GM03348 (cell line): ENCODE measurements at places on chromosomes 7 and 10.
A peak's percentile ranks its signal among the peaks of the same experiment; 100 is the strongest.

DNA sequence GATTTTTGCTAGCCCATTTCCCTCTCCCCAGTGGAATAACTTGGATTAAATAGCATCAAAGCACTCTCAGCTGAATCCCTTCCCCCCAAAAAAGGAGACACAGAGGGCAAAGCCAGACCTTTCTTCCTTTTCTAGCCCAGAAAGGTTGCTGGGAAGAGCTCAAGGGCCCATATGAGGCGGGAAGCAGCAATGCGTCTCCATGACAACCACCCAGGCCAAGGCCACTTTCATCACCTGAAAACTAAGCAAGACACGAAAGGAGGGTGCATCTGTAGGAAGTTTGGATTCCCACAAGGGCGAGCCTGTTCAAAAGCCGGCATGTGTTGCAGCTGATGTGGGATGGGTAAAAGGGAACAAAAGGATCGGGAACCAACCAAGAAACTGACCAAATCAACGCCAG lies 229.1 kb downstream of the PLXNA4 start:
- no peak for DNase-seq

DNA sequence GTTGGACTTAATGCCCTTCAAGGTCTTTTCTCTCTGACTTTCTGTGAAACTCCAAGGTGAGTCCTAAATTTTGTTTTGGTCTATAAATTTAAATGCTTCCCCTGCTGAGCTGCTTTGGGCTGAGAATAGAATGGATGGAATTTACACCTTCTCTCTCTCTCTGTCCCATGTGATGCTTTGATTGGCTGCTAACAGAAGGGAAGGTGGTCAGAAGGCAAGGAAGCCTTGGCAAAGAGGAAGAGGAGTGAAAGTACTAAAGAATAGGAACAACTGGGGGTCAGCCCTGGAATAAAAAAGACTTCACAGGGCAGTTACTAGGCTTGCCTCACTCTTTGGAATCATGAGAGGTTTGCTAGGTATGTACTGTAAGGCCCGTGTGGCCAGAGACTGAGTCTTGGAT lies 260.2 kb downstream of the AUTS2 start:
- no peak for DNase-seq

DNA sequence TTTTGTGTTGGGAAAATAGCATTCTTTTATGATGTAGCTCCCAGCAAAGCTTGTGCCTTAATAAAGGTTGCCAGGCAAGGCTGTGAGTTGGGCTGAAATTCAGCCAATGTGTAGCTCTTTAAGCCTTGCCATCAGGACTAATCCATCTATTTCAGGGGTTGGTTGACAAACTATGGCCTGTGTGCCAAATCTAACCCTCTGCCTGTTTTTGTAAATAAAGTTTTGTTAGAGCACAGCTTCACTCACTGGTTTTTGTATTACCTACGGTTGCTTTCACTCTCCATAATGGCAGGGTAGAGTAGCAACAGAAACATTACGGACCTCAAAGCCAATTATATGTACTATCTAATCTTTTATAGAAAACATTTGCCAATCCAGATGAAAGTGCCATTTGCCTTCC lies 638.1 kb upstream of the POT1 start:
- DNase-seq: no peak

DNA sequence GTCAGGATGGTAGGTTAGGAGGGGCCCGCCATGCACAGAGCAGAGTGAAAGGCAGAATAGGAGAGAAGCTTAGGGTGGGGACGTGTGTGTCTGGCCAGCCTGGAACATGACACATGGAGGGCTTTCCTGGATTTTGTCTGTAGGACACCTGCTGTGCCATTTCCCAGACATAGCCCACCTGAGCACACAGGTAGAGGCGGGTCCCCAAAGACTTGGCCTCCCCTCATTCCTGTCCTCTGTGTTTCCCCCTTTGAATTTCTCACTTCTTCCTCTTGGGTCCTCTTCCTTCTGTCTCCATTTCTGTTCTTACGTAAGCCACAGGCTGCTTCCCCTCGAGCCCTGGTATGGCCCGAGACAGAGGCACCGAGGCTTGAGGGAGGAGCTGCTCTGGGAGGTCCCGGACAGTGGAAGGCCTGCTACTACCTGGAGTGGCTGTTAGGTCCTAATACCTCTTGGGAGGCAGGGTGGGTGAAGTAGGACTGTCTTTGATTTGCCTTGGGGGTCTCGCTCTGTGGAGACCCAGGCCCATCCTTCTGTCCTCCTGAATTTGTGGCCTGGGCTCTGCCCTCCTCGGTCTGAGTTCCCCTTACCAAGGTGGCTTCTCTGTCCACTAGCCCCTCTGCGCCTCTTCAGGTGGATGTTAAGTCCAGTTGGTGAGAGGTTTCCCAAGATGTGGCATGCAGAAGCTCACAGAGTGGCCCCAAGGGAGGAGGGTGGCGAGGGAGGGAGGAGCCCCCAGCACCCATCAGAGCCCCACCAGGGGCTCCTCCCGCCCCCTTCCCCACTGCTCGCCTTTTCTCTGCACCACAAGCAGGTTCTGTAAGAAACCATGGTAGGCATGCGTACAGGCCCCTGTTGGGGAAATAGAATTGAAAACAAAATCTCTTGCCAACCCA lies 5.5 kb downstream of the ZNF775 start:
- no peak for DNase-seq

GRCh38 chr10:3714967-3715366 lies 70.0 kb downstream of the KLF6 start:
- DNase-seq: no peak

GRCh38 chr7:65980478-65981250 lies 1.3 kb downstream of the GUSB start:
- no peak for DNase-seq

DNA sequence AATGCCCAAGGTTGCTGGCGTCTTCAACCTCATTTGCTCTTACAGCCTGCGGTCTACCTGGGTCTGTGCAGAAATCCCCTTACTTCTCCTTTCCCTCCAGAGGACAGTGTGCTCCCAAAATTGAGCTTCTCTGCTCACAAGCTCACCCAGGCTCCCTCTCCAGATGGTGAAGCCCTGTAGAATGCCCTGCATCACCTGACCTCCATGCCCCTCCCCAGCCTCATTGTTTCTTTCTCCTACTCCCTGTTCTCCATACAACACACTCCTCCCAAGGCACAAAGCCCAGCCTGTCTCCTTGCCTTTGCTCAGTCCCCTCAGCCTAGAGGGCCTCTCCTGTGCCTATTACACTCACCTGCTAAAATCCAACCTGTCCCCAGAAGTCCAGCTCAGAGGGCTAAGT lies 3.5 kb downstream of the CRHR2 start:
- DNase-seq: no peak

DNA sequence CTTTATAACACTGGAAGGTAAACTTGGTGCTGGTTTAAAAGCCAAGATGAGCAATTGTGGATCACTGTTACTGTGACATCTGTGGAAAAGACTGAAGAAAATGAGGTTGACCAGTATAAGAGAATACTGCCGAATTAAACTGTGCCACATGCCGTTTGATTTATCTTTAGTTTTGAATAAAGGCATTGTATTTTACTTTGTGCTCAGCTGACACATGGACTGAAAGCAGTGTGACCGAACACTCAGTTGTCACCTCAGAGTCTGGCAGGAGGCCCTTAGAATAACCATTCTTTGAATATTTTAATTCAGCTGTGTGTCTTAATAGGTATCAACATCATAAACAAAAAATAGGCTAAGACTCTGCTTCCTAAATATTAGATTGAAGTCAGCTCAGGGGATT lies 133.7 kb upstream of the GJD4 start:
- no peak for DNase-seq

DNA sequence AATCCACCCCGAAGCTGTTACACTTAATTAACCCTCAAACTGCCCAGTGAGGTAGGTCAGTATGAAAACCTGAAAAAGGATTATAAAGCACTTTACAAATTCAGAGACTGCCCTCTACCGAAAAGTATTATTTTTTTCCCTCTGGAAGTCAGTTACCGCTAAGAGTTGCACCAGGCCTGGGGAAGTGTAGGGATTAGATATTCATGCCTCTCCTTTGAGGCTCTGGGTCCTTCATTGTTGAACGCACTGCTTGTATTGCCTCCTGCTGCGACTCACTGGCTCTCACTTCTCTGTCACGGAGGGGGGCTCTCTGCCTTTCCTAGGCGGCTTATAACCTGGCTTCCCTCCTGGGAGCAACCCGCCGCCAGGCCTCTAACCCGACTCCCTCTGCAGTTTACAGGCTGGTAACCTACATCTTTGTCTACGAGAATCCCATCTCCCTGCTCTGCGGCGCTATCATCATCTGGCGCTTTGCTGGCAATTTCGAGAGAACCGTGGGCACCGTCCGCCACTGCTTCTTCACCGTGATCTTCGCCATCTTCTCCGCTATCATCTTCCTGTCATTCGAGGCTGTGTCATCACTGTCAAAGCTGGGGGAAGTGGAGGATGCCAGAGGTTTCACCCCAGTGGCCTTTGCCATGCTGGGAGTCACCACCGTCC lies 2.7 kb downstream of the RHBDD2 start:
- no peak for DNase-seq

DNA sequence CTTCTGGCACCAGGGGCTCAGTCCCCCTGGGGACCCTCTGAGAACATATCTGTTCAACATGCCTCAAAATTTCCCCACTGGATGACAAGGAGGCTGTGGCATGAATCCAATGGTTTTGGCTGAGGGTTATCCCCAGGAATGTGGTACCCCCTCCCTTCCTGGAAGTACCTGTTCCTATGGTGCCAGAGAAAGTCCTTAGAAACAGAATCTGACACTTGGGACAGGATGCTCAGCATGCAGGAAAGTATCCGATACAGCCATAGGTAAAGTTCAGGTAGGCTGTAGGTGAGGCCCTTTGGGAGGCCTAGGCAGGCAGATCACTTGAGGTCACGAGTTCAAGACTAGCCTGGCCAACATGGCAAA lies 42.7 kb upstream of the A1CF start:
- no peak for DNase-seq

- DNase-seq: no peak
Measured at GRCh38 chr10:31908157-31908556, 20.5 kb downstream of the ARHGAP12 start.

- no peak for DNase-seq
Measured at GRCh38 chr10:125004571-125005311, 62.8 kb downstream of the ZRANB1 start.

DNA sequence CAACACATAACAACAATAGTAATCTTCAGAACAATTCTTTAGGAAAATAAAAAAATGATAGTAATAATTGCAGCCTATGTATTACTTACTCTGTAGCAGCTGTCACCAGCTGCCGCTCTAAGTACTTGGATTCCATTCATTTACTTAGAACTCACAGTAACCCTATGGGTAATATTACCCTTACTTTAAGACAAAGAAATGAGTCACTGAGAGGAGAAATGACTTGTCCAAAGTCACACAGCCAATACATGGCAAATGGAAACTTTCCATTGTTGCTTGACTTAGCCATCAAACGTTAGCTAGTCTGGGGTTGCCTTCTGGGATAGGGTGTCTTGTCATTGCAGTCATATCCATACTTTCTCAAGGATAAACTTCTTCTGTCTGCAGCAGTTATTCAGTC lies 3.6 kb downstream of the CCNY start:
- no peak for DNase-seq

- no peak for DNase-seq
Measured at GRCh38 chr10:110646417-110647135, 2.4 kb downstream of the RBM20 start.

- DNase-seq: no peak
Measured at GRCh38 chr10:121404611-121405010, 193.6 kb downstream of the FGFR2 start.

DNA sequence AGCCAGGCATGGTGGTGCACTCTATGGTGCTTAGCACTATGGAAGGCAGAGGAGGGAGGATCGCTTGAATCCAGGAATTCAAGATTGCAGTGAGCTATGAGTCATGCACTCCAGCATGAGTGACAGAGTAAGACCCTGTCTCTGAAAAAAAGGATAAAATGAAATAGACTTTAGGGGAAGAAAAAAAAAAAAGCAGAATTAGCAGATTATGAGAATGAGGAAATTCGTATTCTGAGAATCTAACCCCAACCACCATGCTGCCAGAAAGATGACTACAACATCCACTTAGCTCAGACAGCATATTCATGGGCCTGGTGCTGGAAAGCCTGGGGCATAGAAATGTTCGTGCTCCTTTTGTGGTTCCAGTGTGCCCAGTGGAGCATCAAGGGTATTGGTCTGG lies 63.3 kb downstream of the TMEM26 start:
- DNase-seq: no peak

DNA sequence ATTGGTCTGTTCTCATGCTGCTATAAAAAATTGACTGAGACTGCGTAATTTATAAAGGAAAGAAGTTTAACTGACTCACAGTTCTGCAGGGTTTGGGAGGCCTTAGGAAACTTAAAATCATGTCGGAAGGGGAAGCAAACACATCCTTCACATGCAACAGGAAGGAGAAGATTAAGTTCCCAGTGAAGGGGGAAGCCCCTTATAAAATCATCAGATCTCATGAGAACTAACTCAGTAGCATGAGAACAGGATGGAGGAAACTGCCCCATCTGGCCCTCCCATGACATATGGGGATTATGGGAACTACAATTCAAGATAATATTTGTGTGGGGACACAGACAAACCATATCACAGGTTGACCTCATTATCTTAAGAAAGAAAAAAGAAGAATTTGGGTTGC lies 134.5 kb downstream of the PPP1R3A start:
- no peak for DNase-seq

- peak; percentile 65 for DNase-seq
Measured at GRCh38 chr10:68156373-68157185, 47.3 kb downstream of the MYPN start.

DNA sequence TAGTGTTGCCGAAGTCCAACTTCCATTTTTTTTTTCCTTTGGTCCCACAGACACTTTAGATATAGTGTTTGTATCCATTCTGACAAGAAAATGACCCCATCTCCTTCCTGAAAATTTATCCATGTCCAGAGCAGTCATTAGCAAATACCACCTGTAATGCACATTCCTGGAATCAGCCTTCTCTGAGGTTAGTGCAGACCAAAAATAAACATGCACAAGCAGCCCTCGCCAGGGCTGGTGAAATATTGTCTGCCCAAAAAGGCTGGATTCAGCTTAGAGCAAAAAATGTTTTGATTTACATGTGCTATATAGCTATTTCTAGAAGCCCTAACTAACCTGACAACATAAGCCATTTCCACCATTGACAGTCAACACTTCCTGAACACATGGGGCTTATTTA lies 145.7 kb downstream of the TAX1BP1 start:
- DNase-seq: no peak

DNA sequence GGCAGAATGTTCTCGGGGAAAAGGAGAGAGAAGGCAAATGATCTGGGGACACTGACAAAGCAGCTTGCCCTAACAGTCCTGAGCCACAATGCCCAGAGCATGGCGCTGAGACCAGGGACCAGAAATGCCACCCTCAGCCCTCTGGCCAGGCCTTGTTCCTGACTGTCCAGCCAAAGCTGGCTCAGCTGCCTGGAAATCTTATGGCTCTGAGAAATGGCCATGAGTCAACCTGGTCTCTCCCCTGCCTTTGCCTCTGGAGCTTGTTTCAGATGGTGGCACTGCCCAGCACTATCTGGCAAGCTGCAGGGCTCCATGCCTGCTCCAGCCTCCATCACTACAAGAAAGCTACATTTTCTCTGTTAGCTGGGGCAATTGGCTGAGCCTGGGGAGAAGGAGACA lies 90.5 kb upstream of the PLXNA4 start:
- DNase-seq: peak; percentile 20

- DNase-seq: no peak
Measured at GRCh38 chr10:71757399-71757922, 15.9 kb downstream of the VSIR start.

- DNase-seq: no peak
Measured at GRCh38 chr10:21515361-21516241, 9.9 kb downstream of the SKIDA1 start.
